ENCODE measurements at places on chromosomes 4 and X.

GRCh38 chrX:131359611-131360010 lies 70.5 kb upstream of the IGSF1 start:
- DNase-seq = no peak

- no peak for DNase-seq
Observed at GRCh38 chr4:70927502-70928137, 25.5 kb downstream of the MOB1B start.

- DNase-seq = peak; percentile 83
Observed at GRCh38 chrX:48521353-48522243, at the start of gene EBP. TSS of gene EBP (plus strand) at chrX:48521808. CDS start at chrX:48523772, 1,964 bp downstream.

DNA sequence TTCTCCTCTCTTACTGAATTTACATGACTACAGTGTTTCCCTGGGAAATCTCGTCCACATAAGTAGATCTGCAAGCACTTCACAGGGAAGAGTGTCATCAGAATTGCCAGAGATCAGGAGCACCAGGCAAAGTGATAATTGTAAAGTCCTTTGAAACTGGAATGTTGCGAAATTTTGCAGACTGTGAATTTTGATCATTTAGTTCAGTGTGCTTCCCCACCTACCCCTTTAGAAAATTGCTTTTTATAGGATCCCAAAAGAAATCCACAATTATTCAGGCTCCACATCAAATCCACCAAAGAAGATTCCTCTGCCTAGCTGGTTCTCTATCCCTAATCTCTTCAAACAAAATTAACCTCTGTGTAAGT lies 10.2 kb downstream of the PTCHD1 start:
- no peak for DNase-seq

DNA sequence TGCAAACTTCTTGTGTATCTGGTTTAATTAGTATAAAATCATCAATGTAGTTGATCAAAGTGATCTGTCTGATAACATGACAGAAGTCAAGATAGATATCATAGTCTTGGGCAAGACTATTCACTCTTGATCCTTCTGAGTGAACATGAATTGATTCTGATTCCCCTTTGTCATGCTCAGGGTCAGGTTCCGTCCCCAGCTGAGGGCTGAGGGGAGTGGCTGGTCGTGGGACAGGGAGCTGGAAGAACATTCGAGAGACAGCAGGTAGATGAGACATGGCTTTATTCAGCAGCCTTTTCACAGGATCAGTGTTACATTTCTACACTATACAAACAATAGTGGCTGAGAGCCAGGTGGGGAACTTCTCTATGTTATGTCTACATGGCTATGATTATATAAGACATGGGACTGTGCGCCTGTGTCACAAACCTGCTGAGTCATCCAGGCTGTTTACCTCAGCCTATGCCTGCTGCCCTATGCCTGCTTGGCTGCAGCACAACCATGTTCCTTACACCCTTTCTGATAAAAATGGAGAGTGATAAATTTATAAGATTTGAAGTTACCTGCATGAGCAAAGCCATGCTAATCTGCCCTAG lies 586.9 kb upstream of the NR3C2 start:
- no peak for DNase-seq

GRCh38 chr4:4321951-4322688 lies 32.1 kb downstream of the ZBTB49 start:
- no peak for DNase-seq

GRCh38 chr4:85127653-85128052 lies 161.2 kb upstream of the WDFY3 start:
- peak; percentile 13 for DNase-seq

DNA sequence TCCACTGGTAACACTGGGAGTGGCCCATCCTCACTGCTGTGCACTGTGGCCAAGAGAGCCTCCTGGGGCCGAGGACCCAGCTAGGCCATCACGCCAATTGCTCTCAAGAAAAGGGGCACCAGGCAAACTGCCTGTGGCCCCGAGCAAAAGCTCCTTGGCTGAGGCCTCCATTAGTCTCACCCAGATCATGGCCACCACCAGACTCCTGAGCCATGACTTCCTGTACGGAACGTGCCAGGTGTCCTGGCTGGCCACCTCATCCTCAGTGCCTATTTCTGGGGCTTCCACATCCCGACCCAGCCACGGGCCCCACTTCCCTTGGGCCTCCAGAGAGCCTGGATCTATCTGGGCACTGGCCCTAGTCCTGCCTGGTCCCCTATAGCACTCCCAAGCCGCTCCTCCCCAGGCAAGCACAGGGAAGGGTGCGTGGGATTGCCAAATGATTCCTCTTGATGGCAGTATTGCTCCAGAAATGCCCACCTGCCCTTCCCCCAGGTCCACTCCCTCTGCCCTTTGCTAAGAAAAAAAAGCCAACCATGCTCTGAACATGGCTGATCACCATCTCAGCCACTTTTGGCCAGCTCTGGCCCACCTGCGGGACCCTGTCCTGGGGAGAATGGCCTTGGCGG lies 212.6 kb upstream of the AGTR2 start:
- no peak for DNase-seq

GRCh38 chr4:145619639-145619996 lies 433 bp downstream of the MMAA start:
- DNase-seq = peak; percentile 35

DNA sequence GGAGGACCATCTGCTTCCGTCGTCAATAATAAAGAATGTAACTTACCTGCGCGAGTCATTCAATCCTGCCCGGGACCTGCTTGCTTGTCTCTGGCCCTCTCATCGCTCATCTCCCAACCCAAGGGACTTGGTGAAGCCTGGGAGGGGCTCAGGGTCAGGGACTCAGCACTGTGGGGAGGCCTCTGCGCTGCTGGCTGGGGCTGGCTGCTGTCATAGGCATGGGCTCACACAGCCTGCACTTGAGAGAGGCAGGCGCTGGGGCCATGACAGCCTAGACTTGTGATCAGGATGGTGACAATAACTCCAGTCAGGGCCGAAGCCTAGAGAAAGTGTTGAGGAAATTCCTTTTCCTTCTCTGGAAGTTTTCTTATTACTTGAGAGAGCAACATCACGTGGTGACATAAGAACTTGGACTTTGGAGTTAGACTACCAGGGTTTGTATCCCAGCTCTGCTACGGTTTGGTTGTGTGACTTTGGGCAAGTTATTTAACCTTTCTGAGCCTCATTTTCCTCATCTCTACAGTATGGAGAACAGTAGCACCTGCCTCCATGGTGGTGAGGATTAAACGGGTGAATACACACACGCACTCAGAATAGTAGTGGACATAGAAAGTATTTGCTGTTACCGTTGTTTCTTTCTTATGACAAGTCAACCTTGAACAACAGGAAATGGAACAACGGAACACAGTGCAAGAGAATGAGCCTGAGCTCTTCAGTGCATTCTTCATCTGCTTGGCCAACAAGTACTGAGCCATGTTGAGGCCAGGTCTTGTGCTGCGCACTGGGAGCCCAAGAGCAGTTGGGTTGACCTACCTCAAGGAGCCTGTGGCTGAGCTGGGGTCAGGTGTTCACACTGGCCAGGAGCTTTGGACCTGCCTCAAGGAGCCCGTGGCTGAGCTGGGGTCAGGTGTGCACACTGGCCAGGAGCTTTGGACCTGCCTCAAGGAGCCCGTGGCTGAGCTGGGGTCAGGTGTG lies 60.5 kb downstream of the TBC1D14 start:
- DNase-seq = no peak

- no peak for DNase-seq
Observed at GRCh38 chrX:110132450-110133114, 129.7 kb downstream of the TMEM164 start.

DNA sequence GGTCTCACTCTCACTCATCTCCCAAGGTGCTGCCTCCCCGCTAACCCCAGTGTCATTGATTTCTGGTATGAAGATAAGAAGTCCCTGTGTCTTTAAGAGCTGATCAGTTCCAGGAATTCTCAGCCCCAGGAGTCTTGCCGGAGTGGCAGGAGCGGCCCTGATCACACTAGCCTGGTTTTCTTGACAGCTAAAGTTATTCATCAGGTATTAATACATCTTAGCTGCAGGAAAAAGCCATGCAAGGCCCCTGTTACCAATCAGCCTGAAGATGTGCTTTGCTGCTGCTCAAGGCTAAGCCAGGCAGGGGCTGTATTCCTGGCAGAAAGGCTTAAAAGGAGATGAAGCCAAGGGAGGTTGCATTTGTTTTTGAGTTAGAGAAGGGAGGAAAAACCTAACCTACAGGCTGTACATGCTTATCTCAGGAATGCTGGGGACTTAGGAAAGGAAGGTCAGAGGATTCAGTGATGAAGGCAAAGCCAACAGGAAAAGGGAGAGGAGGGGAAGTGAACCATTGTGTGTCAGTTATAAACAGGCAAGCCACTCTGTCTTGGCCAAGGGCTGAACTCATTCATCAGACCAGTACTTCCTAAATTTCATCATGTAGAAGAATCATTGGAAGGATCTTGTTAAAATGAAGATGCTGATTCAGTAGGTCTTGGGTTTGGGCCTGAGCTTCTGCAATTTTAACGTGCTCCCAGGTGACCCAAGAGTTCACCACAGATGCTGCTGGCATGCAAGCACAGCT lies 8.6 kb downstream of the SRPX start:
- DNase-seq = peak; percentile 57

GRCh38 chrX:70354716-70355115 lies 64.8 kb downstream of the KIF4A start:
- peak; percentile 57 for DNase-seq

GRCh38 chr4:6180841-6181631 lies 19.3 kb downstream of the JAKMIP1 start:
- DNase-seq = no peak

DNA sequence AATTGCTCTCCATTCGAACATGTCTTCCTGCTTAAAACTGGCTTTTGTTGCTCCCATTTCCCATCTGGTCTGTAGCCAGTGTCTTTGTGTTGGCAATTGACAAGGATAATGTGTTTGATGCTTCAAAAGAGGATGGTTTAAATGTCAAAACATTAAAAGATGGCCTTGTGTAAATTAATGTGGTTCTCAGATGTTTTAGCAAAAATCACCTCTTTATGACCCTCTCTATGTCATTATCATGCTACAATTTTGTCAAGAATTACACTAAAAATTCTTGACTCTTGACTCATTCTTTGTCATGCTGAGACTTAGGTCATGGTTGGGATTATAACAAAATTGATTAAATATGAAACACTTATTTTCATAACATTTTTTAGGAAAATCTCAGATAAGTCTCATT lies 47.4 kb downstream of the TMEM131L start:
- DNase-seq = peak; percentile 90

DNA sequence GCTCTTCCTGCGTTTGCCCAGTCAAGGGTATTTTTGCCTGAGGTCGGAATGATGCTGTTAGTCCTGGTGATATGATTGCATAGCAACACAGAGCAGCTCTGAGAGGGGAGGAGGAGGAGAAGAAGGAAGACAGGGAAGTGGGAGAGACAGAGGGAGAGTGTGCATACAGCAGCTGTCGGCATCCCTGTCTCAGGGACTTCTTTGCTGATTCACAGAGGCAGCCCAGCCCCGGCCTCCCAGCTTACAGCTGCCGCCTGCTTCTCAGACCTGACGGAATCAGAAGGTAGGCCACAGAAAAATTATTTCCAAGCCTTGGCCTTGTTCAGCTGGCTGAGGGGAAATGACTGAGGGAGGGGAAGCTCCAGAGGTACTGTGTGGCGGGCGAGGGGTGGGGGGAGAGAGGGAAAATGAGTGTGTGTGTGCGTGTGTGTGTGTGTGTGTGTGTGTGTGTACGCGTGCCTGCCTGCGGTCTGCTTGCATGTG lies 319 bp downstream of the DRP2 start:
- peak; percentile 71 for DNase-seq

DNA sequence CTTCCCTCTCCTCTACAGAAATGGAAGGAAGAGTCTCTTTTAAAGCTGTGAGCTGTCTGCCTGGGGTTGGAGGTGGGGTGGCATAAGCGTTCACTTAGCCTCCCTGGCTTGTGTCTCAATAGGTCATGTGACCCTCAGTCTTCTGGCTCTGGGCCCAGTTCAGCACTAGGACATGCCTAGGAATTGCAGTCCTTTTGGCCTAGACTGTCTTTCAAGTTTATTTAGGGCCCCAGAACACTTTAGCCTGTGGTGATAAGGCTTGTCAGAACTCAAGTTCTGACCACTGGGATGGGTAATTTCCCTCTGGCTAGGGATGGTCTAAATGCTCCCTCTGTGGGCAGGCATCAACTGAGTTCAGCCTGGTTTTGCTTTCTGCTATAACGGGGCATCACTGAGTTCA lies 34.3 kb upstream of the ARMCX4 start:
- no peak for DNase-seq

- peak; percentile 52 for DNase-seq
Observed at GRCh38 chr4:25811374-25811690, 51.5 kb downstream of the SEL1L3 start.

DNA sequence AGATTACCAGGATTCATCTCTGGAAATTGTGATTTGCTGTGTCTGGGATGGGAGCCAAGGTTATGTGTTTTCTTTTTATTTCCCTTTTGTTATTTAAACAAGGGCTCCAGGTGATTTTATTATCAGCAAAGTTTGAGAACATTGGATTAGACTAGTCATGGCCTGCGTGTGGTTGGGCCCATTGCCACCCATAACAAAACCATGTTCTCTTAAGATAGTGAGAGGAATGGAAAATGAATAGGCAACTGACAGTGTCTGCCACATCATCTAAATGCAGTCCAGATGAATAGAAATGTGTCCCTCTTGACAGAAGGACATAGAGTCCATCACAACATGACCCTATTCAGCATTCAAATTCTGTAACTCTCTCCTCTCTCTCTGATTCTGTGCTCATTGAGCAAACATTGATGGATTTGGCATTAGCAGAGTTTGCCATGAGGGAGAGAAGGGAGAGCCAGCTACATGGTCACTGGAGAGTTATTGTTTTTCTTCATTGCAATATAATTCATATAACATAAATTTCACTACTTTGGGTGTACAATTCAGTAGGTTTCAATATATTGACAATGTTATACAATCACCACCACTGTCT lies 11.7 kb downstream of the XK start:
- DNase-seq = no peak

GRCh38 chr4:86099348-86099747 lies 260.5 kb downstream of the MAPK10 start:
- DNase-seq = no peak

DNA sequence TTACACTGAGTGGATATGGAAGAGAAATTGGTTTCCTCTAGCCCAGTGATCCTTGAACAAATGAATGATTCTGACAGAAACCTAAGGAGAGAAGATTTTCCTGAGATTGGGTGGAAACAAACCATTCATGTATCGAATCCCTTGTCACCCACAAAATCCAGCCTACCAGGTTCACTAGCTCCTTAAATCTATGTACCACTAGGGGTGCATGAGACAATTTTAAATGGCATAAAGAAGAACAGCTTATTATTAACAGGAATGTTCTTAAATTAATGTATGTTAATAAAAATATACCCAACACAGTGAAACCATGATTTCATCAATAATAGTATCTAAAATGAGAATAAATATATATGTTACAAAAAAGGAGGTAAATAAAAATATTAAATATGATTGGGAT lies 118.4 kb upstream of the LNX1 start:
- DNase-seq = no peak

DNA sequence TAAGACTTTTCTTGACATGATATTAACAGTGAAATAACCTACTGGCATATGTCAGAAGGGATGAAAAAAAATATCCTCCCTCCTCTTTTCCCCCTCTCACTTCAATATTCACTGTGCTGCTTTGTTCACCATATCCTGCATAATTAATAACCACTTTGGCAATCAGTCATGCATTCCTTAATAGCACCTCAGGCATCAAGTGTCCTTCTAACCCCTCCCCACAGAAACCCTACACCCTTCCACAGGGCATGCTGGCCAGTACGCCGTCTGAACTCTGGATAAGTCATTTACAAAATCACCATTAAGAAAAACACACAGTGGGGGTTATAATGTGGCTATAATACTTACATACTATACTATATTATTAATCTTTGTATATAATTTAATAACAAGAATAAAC lies 165.9 kb downstream of the PDGFC start:
- no peak for DNase-seq

Data from fibroblast of upper back skin (primary cell).